Regular cardiac myocyte (primary cell): ENCODE measurements at places on chromosomes 16 and 17. TPM values are rescaled to one million over a fixed set of nuclear protein-coding genes. Genes with fewer than 3 reads are reported as not detected.

Gene SOCS1
- 1.4 and 1.7 TPM in 2 replicates for total RNA-seq

Gene KRTAP4-1
- not detected in 2 replicates for total RNA-seq

Gene TEKT5
- not detected in 2 replicates for total RNA-seq

Gene C16orf96
- total RNA-seq: under 0.01 TPM in 2 replicates

Gene KRTAP17-1
- not detected in 2 replicates for total RNA-seq

Gene IL34
- total RNA-seq: 0.77 and 13.2 TPM in 2 replicates

Gene APOBR
- total RNA-seq: not detected in 2 replicates

Gene UNC45B
- not detected in 2 replicates for total RNA-seq

Gene HLF
- total RNA-seq: under 0.01 TPM in 1 of 2 replicates, not detected in the other

Gene KCNG4
- not detected in 2 replicates for total RNA-seq

Gene SDK2
- total RNA-seq: 0.19 and 0.28 TPM in 2 replicates

Gene CCL14
- total RNA-seq: not detected in 2 replicates

Gene HS3ST2
- not detected in 2 replicates for total RNA-seq
